ENCODE measurements at places on chromosomes 1 and 21.

- DNase-seq, result no peak
Observed at GRCh38 chr1:157523774-157524493, 28.4 kb downstream of the FCRL5 start.

- DNase-seq, result no peak
Observed at GRCh38 chr1:165355977-165356811, at the start of gene LMX1A. TSS of gene LMX1A (minus strand) at chr1:165356715. CDS start at chr1:165355559, 1,156 bp downstream.

- DNase-seq, result peak; percentile 5
Observed at GRCh38 chr1:207565546-207566468, 69.8 kb downstream of the CR1 start.

DNA sequence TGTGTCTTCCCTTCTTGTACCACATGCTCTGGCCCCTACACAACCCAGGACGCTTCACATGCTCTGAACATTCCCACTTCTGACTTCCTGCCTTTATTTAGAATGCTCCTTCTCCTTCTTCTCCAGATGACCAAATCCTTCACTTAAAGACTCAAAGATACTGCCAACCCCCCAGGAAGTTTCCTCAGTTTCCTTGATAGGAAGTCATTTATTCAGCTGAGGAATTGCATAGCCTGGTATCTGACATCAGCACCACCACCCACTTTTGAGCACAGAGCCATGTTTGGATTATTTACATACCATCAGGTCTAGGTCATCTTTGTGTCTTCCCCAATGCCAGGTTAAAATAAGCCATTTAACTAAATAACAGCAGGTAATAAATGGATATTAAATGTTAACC, 42.4 kb downstream of the GFI1 start:
- peak; percentile 46 for DNase-seq

GRCh38 chr1:36095760-36096405, 7.2 kb downstream of the ADPRS start:
- DNase-seq, result no peak

DNA sequence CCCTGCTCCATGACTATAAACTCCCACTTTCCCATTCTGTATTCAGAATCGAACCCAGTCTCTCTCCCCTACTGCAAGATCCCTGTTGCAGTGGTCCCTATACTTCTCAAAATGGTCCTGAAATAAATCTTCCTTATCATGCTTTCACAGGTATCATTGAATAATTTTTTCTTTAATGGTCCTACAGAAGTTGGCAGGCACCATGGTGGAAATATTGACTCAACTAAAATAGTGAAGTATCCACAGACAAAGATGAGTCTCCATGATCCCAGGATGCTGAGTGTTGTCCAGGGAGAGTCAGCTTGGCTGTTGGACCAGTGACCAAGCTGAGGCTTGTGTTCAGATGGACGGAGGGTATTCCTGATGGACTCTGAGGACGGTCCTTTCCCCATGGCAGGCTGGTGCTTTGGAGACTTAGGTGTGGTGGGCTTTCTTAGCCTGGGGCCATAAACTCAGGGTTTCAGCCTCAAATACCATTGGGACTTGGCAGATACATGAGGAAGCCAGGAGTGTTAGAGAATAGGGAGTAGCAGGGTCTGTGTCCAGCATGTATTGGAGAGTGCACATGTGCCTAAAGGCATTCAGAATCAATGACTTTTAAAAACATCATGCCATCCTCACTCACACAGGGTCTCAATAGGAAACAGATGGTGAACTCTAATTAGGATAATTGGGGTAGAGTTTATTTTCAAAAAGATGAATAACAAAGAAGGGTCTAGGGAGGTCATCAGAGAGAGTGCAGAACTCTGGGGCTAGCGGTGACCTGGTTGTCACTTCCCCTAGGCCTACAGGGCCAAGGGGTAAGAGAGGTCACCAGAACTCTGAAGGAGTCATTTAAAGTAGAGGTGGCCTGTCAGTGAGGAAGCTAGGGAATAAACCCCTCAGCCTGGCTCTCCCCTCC, 19.8 kb downstream of the TINAGL1 start:
- no peak for DNase-seq

GRCh38 chr1:31626223-31627207, 9.0 kb downstream of the HCRTR1 start:
- DNase-seq, result peak; percentile 79

DNA sequence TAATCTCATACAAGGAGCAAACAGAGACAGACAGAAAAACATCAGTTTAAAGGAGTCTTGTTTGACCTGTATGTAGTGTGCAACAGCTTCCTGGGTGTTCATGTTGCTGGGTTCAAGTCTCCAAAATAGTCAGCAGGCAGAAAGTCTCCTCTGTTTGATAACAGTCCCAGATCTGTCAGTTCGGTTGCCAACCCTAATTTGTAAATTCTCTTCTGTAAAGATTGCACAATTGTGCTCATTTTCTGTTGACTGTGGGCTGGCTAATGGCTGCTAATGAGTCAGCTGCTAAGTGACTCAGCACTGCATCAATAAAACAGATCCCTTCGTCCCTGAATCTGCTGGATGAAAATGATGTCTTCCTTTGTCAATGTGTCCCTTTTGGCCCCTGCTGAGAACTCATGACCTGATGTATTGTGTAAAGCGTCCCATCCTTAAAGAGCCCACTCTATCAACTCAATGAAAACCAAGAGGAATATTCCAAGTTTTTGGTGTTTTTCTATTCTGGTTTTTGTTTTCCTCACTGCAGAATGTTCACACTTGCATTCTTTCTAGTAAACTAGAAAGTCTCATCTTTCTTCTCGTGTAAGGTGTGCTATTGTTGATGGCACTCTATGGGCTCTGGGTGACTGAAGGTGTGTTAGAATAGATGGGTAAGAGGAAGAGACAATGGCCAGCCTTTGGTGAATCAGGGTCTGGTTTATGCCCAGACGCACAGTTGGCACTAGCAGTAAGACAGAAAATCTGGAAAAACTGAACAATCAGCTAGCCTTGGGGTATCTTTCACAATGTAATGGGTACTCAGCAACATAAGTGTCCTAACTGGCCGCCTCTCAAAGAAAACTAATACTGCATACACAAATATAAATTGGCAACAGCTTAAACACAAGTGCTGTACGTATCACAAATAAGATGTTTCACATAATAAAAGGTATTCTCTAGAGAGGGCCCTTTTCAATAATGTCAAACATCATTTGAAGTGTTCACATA, 75.1 kb upstream of the SIPA1L2 start:
- DNase-seq, result peak; percentile 93

- DNase-seq, result no peak
Observed at GRCh38 chr1:207028884-207029650, 3.5 kb downstream of the C1orf116 start.

DNA sequence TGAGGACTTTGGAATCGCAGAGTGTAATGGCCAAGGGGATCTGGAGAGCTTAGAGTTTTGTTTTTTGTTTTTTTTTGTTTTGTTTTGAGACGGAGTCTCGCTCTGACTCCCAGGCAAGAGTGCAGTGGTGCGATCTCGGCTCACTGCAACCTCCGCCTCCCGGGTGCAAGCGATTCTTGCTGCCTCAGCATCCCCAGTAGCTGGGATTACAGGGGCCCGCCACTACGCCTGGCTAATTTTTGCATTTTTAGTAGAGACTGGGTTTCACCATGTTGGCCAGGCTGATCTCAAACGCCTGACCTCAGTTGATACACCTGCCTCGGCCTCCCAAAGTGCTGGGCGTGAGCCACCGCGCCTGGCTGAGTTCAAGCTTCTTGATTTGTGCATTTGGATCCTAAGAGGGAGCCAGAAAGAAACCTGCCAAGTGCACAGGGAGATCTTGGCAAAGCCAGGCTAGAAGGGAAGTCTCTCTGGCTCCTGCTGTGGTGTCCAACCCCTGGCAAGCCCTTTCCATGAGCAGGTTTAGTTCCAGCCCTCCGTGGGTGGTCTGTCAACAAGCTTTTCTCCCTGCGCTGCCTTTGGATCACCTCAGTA, 852 bp downstream of the FAAH start:
- no peak for DNase-seq

GRCh38 chr21:39136711-39137110, 46.5 kb downstream of the PSMG1 start:
- DNase-seq, result peak; percentile 49

- no peak for DNase-seq
Observed at GRCh38 chr1:10917513-10918454, 94.7 kb upstream of the TARDBP start.

DNA sequence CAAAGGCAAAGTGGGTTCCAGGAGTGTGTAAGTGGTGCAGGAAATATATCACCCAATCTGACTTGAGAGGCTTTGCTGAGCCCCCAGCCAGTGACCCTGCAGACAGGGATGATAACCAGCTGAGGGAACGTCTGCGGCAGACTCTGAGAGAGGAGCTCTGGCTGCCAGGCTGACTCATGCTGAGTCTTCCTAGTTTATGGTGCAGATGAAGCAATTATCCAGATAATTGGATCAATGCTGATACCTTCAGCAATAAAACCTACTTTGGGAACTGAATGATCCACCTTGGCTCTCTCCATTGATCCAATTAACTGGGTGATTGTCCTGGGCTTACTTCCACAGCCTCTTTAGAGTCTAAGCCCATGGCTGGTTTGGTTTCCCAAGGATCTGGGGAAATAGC, 7.3 kb downstream of the C8B start:
- DNase-seq, result peak; percentile 12

DNA sequence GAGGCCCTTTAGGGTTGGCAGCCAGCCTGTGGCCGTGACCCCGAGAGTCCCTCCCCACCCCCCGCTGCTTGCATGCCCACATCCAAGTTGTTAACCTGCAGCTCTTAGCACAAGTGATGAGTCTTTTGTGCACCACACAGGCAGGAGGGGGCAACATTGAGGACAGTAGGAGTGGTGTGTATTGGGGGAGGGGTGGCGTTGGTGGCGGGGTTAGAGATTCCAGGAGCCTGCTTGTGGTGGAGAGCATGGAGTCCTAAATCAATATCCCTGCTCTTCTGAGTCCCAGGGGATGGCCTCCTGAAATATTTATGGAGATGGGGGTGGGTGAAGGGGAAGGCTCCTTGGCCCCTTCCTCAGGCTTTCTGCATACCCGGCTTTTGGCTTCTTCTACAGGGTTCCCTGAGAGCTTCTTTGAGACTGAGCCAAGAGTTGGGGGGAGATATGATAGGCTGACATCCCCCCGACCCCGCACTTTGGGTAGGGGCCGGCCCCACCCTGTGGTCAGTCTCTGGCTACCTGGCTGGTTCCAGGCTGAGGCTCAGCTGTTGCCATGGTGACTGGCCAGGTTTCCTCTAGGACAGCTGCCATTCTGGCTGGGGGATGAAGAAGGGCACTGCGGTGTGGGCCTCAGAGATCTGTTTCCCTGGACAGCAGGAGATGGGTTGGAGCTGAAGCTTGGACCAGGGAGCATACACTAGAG, 5.0 kb downstream of the CHRNB2 start:
- no peak for DNase-seq

GRCh38 chr1:182877842-182878241, 38.7 kb downstream of the DHX9 start:
- no peak for DNase-seq

GRCh38 chr1:94068096-94068998, 52.6 kb downstream of the ABCA4 start:
- peak; percentile 32 for DNase-seq

- no peak for DNase-seq
Observed at GRCh38 chr1:201357636-201358348, 19.7 kb downstream of the TNNT2 start.

- no peak for DNase-seq
Observed at GRCh38 chr1:224704107-224704735, 88.1 kb downstream of the CNIH3 start.

GRCh38 chr1:229384822-229385221, 42.0 kb upstream of the CCSAP start:
- DNase-seq, result no peak

- peak; percentile 77 for DNase-seq
Observed at GRCh38 chr1:109838838-109839240, 71.8 kb upstream of the CSF1 start.

DNA sequence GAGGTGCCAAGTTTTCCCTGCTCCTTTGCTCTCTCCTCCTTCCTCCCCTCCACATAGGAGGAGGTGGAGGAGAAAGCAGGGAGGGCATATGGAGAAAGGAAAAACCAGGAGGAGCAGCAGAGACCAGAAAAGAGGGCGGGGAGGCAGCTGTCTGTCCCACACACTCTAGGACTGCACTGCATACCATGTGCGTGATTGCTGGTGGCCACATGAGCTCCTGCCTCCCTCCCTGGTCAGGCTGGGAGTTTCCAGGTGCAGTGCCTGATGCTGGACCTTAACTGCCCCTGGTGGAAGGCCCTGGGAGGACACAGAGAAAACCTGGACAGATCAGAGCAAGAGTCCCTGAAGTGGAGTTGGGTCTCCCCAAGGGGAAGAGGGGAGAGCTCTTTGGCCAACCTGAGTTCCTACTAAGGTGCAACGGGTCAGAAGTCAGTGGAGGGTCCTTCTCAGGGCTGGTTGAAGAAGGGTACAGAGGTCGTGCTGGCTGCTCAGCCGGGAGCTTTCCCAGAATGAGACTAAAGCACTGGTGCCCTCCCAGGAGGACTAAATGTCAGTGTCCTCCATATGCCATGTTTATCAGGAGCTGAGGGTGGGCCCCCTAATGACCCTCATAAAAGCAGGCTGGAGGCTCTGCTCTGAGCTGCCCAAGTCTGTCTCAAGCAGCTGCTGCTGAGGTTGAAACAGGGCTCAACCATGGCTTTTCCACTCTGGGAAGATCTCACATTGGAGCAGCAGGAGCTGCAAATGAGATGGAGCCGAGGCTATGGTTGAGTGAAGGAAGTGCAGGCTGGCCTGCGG, 3.5 kb upstream of the LGR6 start:
- no peak for DNase-seq

GRCh38 chr1:35345439-35345981, 77.0 kb downstream of the ZMYM4 start:
- peak; percentile 82 for DNase-seq

DNA sequence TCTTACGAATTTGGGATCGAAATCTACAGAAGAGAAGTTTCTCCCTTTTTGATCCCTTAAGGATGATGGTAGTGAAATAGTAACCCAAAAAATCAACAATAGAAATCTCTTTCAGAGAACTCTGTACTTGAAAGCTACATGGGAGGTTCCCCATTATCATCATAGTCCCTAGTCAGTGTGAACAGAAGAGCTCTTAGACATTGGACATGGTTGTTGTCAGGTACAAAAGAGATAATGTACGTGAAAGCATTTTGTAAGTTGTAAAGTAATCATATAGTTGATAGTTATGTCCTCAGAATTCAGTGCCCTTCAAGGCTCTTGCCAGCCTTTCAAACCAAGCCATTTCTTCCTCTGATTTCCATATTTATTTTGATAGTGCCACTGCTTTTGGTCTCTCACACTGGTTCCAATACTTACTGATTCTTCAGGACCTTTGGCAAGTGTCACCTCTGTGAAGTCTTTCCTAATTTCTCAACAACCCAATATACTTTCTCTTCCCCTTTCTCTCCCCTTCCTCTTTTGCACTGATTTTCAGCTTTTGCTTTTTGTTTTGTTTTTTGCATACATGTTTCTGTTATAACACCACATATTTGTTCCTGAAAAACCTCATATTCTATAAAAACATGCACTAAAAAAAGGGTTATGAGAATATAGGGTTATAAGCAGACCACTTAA, 22.4 kb downstream of the VPS45 start:
- DNase-seq, result no peak

GRCh38 chr1:5571438-5571837, 420.8 kb downstream of the NPHP4 start:
- no peak for DNase-seq
